ENCODE measurements at places on chromosomes 3 and 15.

- no peak for DNase-seq
These were observed 9.8 kb upstream of the VIPR1 start for GRCh38 chr3:42492508-42493080.

DNA sequence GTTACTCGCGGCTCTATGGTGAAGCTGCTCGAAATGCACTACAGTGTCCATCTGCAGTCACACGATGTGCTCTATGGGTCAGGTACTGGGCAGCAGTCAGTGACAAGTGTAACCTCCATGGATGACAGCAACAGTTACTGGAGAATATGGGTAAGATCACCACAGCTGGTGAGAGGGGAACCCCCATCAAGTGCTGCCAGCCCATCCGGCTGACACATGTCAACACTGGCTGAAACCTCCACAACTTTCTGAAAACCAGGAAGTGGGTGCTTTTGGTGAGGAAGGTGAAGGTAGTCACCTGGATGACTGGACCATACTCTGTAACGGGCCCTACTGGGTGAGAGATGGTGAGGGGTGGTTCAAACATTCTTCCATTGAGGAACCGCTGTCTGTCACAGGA, 87.4 kb upstream of the C15orf39 start:
- DNase-seq = no peak

GRCh38 chr15:25664761-25665160, 198.4 kb downstream of the ATP10A start:
- no peak for DNase-seq

GRCh38 chr3:193592841-193593667, at the start of gene OPA1:
TSS of gene OPA1 (plus strand) at chr3:193593208. CDS start at chr3:193593378, 170 bp downstream.
- peak; percentile 93 for DNase-seq

DNA sequence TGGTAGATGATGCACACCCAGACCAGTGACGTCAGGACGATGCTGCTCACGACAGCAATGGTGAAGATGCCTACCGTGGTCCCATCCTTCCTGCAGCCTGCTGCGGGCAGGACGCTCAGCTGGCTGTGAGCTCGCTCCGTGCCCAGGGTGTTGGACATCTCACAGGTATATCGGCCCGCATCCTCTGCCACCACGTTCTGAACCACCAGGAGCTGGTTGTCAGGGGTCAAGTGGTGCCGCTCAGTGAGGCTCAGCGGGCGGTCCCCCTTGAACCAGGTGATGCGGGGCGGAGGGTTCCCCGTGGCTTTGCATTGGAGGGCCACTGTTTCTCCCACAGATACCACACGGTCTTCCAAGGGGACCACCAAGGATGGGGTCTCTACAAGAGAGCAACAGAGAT, 117.8 kb downstream of the LRIG1 start:
- DNase-seq = no peak

DNA sequence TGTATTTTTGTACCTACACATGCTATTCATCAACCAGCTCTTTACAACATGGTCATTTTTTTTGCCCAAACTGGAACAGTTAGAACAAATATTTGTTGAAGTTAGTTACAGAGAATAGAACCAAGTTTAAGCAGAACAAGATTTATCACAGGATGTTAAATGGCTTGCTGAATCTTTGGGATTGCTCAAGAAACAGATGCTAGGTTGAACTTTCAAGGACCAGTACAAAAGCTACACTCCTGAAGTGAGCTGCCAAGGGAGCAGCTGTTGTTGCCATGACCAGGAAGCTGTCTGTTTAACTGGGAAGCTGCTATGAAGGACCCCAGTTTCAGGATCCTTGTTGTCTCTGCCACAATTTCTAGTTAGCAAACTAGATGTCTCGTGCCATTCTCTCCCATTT, 53.7 kb downstream of the ZIC1 start:
- no peak for DNase-seq

DNA sequence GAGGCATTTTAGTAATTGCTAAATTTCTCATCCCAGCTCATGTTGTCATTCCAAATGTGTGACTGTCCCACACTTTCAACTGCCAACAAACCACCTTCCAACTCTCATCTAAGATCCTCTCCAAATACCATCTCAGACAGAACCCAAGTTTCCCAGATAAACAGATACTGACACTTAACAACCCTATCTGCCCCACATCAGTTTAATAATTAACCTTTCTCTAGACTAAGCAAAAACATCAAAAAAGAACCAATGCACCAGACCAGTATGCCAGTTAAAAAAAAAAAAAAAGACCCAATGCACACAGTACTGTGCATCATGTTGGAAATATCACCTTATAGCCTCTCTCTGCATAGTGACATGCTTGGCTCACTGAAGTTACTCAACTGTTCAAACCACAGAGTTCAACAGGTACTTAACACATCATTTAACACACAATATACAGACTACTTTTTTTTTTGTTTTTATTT, 5.5 kb downstream of the SFMBT1 start:
- DNase-seq = no peak

DNA sequence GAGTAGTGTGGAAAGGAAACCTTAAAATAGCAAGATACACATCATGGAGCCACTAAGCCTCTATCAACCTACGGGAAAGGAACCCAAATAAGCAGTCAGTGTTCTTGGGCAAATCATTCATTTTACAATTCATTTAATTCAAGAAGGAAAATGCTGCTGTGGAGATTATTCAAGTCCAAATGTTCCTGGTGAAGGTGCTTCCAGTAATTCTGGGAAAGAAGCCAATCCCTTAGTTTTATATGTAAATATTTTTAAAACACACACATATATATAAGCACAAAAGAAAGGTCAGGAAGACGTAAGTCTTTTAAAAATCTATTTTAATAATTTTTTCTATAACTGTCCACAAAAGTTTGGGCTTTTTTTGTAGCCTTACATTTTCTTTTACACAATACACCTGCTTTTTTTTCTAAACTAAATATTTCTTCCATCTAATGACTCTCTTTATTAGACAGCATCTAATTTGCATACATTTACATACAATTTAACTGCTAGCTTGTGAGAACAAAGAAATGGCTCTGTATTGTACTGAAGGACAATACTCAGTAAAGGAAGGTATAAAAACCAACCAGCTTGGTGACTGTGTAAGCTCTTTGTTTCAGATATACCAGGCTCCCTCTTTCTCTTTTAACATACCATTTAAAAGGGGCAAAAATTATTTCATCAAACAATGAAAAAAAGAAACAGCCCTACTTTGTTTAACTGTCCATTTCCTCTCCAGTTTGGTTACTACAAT, 269.5 kb downstream of the ZBTB20 start:
- DNase-seq = no peak

DNA sequence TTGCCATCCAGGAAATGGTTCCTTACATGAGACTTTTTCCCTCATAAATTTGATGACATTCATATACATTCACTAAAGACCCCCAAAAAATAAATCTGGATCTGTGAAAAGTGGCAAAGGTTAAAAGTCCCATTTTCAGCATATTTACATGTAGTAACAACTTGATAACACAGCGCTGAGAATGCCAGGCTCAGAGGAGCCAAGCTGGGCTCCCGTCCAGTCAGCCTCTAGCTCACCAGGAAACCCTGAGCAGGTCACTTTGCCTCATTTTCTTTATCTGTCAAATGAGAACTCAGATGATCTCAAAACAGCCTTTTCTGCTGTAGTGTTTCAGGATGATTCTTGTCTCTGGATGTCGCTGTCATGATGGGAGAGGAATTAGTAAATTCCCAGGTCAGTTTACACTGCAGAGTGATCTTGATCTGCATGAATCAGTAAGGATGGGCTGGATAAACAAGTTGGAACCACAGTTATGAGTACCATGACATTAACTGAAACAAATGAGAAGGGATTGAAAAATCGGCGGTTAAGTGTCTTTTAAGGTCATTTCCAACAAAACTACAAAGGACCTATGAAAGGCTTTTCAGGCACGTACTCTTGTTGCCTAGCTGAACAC, 82.8 kb downstream of the PPARG start:
- no peak for DNase-seq

DNA sequence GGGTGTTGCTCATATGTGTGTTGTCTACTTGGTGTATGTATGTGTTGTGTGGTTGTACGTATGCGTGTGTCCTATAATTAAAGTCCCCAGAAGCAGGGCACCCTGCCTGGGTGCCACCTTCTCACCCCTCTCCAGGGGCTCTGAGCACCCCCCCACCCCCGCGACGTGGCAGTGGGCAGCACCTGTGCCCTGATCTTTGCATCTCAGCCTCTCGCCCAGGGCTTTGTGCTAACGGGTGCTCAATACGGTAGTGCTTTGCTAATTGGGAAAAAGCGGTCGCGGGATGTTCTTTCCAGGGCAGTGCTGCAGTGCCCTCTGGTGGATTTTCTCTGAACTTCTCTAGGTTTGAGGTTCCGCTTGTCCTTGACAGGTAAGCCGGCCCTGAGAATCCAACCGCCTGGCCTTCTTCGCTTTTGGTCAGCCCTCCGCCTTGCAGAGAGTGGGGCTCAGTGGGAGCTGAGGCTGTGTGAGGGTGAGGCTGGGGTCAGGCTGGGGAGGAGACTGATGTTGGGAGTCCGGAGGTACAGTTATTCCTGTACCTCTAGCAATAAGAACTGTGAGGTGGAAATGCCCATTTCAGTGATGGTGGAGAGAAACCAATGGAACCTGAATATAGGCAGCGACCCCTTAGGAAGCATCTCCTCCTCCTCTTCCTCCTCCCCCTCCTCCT, 17.6 kb upstream of the EPHB3 start:
- peak; percentile 80 for DNase-seq

GRCh38 chr15:36029606-36030210, 483.7 kb upstream of the DPH6 start:
- DNase-seq = no peak

DNA sequence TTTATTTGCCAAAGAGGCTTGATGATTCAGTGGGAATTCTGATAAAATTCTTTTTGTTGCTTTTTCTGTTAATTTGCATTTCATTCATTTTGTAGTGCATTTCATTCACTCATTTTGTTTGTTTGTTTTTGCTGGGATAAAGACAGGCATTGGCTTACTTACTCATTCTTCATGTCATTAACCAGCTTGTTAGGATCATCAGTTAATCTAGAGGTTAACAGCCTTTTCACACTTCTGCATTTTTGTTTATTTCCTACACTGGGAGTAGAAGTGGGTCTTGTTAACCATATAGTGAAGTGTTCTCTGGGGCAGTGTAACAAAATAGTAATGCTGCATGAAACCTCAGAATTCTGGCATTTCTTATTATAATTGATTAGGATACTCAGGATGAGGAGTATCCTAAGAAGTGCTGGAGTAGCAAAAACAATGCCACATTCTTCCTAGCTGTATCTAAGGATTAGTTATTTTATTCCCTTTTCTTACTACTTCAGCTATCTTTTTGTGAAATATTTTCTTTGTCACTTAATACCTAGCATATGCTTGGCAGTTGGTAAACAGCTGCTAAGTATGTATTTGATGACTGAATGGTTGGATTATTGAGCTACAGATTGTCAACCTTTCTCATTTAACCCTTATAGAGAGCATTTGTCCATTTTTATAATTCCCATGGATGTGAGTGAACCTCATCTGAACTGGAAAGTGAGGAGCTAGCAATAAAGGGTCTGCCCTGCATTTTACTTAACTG, 135.7 kb upstream of the LRRFIP2 start:
- DNase-seq = no peak

DNA sequence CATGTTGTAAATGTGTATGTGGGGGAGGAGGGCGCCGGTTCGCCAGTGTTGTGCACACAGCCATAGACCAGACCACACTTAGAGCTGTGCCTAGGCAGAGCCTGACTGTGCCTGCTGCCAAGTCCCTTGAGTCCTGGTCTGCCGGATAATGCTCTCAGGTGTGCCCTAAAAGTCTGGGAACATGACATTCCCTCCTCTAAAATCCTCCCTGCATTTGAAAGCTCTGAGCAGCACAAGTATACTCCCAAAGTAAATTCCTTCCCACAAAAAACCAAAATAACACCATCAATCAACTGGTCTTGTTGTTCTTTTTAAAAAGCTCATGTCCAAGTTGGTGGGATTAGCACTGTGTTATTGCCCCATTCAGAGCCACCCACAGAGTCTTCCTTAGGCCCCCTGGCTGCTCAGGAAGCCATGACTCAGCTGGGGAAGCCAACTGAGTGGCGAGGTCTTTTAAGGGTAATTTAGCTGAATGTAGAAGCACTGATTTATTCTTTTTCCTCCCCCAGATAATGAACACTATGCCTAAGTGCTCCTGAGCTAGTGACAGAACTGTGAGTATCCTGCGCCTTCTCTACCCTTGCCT, 147.8 kb upstream of the MCTP2 start:
- no peak for DNase-seq

- DNase-seq = no peak
These were observed 6.2 kb downstream of the TSC22D2 start for GRCh38 chr3:150414258-150414657.

DNA sequence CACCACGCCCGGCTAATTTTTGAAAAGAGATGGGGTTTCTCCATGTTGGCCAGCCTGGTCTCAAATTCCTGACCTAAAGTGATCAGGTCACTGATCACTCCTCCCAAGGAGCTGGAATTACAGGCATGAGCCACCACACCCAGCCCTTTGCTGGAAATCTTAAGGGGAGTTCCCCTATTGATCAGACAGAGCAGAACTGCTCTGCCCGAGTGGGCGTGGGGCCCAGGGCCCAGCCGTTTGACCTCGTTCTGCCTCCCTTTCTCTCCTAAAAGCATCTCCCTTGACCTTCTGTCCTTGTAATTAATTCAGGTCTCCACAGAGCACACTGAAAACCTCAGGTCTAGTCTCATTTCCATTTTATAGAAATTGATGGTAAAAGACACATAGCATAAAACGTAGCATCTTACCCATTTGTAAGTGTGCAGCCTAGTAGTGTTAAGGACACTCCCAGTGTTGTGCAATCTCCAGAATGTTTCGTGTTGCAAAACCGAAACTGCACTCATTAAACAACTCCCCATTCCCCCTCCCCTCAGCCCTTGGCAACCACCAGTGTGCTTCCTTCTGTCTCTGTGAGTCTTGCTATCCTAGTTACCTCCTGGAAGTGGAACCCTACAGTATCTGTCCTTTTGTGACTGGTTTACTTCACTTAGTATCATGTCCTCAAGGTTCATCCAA, 89.3 kb downstream of the SLCO3A1 start:
- DNase-seq = no peak

- peak; percentile 44 for DNase-seq
These were observed at the start of gene PLCD1 for GRCh38 chr3:38029400-38030125. TSS of gene PLCD1 (minus strand) at chr3:38029642. CDS start at chr3:38029539, 103 bp downstream.

- DNase-seq = no peak
These were observed 53.0 kb upstream of the DAZL start for GRCh38 chr3:16658004-16658924.

- DNase-seq = no peak
These were observed 27.6 kb downstream of the MEX3B start for GRCh38 chr15:82018201-82018600.

DNA sequence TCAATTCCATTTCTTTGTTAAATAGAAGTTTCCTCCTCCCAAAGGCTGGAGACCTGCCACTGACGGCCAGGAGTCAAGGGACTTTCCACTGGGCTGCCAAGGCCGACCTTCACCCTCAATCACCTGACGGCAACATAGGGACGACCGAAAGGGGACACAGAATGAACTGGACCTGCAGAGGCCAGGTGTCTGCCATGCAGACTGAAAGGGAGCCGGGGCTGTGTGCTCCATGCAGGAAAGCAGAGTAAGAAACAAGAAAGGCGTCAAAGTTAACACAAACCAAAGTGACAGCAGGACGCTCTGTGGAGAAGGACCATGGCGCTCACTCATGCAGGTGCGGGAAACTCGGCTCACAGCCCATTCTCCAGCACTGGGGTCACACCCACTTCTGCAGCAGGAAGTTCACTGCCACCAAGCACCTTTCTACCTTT, 26.1 kb downstream of the ZXDC start:
- no peak for DNase-seq

GRCh38 chr3:66092175-66092995, 53.7 kb upstream of the MAGI1 start:
- DNase-seq = no peak
